ENCODE measurements at places on chromosomes 3 and 15.

DNA sequence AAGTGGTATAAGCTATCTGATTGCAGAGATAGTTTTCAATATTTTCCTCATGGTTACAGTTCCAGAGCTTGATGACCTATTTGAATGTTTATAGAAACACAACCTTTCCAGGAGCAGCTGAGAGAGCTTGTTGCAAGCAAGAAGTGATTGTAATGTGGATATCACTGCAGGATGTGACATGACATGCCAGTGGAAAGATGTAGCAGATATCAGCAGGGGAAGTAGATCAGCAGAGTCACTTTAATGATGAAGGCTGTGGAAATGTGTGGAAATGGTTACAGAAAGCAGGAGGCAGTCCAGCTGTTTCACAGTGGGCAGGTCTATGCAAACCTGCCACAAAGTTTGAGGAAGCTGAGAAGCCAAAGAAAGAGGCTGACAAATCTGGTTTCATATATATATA is 21.0 kb downstream of the TMEM158 start:
- DNase-seq, result no peak

GRCh38 chr3:124256156-124256555 is 264.2 kb upstream of the ROPN1 start:
- DNase-seq, result no peak

DNA sequence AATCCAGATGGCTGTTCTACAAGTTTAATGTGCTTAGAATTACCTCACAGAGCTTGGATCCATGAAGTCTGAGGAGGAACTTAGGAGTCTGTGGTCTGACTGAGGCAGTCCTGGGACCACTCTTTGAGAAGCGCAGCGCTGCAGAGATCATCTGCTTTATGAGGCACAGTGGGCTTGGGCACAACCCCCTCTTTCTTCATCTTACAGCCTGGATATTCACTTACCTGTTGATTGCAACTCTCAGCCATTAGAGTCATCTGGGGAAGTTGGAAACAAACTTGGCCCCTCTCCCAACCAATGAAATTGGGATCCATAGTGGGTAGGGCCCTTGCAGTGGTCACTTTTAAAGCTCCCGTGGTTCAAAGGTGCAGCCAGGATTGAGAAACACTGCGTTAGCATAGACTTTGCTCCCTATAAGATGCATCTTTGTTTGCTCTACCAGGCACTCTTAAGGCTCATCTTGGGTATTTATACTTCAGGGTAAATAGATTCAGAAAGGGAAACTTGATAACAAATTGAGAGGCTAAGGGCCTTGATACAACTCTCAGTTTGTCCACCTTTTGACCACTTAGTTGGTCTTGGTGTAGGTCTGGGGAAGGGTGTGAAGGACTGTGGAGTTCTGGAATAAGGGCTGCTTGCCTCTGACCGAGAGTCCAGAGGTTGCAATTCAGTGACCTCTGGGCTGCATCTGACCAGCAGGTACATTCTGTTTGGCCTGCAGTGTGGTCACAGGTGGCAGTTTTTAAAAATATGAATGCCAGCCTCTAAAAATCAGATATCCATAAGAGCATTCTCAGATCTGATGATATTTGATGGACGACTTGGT is 22.8 kb downstream of the FEM1B start:
- DNase-seq, result no peak

DNA sequence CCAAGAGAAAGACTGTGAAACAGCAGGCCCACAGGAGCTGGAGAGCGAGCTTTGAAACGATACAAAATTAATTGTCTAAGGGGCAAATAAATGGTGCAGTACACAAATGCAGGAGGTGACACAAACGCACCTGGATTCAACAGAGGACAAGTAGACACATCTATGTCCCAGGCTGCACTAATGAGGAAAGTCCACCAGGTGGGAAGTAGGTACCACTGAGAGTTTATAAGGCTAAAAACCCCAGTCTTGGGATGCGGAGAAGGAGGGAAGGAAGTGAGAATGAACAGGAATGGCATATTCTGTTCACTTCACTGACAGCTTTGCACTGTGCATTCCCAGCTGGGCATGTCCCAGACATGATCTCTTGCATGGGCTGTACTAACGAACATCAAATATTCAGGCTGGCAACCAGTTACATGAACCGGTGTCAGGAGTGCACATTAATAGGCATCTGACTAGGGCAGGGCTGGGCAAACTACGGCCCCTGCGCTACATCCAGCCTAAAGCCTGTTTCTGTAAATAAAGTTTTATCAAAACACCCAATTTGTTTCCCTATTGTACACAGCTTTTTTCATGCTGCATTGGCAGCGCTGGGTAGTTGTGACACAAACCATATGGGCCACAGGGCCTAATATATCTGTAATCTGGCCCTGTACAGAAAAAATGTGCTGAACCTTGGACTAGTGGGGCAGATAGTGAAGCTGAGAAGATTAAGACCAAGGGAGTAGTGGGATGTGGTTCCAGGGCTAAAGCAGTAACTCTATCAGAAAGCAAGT is 107.0 kb downstream of the IGF2BP2 start:
- no peak for DNase-seq

DNA sequence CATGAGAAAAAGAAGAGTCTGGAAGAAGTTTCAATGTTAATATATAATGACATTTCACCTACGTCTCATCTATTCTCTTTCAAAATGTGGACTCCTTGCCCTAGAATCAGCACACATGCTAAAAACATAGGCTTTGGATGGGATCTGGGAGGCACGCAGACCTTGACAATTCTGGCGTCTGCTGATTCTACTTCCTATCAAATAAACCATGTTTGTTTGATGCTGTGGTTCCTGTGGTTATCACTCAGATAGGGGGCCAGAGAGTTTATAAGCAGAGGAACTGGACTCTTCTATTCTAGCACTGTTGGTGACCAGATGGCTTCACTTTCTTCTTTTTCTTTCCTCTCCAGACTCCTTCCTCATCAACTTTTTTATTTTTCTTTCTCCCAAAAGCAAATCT is 336.8 kb downstream of the DIPK2A start:
- DNase-seq, result no peak

DNA sequence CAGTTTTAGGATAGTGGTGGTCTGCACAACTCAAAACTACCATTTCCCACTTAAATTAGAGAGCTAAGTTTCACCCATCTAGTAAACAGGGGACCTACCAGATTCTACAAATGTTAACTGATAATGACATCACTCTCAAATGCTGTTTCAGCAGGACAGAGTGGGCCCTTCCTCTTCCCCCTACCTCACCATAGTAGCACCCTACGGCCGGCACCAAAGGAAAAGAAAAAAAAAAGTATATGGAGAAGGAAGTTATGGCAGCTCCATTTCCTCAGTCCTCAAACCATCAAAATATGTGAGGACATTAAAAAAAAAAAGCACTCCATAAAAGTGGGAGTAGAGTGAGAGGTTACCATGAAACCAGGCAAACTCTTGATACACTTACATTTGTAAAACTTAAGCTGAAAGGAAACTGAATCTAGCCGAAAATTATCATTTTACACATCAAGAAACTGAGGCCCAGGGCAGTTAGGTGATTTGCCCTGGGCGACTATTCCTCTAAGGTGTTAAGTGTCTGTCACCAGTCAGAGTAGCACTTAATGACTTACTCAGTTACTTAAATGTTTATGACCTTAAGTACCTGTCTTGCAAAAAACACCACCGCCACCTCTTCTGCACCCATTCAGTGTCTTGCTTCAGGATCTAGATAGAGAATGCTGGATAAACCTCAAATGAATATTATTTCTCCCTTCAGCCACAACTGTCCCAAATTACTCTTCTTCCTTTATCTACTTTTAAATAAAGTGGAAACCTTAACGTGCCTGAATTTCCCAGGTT is 2.7 kb downstream of the MSL2 start:
- no peak for DNase-seq

DNA sequence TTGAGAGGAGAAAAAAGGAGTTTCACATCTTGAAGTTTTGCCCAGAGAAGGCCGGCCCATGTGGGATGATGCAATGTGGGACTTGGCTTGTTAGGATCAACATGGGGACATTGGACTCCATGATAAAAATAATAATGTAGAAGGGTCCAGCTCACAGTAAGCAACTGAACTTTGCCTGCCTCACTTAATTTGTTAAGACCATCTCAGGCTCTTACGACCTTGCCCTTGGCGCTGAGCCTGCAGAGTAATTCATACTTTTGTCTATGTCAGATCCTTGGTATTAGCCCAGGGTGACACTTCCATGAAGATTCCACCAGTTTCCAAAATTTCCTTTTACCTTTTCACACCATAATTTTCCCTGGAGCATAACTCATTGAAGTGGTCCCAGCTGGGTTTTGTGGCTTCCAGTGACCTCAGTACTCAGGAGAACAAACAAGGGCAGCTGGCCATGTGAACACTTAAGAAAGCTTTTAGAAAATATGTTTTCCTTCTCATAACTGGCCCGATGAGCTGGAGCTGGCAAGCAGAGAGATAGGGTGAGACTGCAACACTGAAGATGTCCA is 315.4 kb upstream of the RASGRP1 start:
- DNase-seq, result no peak

DNA sequence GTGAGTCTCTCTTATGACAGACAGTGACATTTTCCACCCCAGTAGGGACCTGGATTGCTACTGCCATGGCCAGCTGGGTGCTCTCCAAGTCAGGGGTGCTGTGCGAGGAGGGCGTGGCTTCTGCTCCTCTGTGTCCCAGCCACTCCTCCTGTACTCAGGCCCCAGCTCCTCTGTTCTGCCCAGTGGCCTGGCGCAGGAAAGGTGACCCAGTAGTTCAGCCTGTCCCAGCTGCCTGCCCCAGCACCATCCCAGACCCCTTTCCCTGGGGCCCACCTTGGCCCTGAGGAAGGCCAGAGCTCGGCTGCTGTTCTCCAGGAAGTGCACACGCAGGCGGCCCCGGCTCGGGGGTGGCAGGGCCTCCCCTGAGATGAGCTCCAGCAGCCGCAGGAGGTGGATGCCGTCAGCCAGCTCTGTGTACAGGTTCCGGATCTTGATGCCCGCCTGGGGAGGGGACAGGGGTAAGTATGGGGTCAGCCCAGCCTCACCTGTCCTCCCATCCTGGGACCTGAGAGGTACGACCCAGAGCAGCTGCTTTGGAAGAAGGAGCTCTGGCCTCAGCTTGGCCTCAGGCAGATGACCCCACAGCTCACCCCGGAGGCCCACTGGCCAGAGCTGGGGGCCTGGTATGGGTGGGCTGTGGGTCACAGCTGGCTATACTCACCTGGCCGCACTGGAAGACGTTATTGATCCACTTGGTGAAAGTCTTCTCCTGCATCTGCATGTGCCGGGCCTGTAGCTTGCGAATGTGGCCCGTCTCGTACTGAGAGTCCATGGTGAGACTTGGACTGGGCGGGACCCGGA is 1.0 kb downstream of the SPTBN5 start:
- no peak for DNase-seq

GRCh38 chr15:99335508-99335907 is 84.2 kb downstream of the LRRC28 start:
- no peak for DNase-seq

DNA sequence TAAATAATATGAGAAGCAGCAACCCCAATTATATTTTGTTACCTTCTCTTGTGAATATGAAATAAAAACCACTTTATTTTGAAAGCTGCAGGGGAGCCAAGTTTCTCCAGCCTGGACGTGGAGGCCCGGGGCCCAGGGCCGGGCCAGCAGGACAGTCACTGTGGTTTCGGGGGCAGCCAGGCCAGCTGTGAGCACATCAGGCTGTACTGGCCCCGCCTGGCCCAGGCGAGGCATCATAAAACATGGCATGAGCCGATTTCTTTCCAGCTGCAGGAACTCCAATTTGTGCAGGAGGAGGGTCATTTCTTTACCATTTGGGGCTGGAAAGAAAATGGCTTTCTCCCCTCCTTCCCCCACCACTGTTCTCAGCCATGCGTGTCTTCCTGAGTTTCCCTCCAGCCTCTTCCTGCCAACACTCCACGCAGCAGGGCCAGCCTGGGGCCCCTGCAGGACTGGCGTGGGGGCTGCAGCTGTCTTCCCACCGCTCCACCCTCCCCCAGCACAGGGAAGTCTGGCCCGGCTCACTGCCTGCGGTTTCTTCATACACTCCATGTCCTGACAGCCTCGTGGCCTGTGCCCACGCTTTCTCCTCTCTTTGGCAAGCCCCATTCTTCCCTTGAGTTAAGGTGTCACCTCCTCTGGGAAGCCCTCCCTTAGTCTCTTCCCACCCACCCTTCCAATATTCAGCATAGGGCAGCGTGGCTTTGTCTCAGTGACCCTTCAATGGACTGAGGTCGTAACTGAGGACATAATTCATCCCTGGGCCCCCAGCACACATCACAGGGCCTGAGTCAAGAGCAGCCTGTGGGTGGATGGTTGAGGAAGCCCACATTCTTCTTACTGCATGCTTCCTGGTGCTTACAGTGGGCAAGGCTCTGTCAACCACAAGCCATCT is 135.8 kb downstream of the CHSY1 start:
- no peak for DNase-seq

GRCh38 chr3:43583481-43583880 is 38.3 kb downstream of the ANO10 start:
- DNase-seq, result no peak

GRCh38 chr3:127775398-127776109 is 46.8 kb downstream of the MGLL start:
- no peak for DNase-seq

DNA sequence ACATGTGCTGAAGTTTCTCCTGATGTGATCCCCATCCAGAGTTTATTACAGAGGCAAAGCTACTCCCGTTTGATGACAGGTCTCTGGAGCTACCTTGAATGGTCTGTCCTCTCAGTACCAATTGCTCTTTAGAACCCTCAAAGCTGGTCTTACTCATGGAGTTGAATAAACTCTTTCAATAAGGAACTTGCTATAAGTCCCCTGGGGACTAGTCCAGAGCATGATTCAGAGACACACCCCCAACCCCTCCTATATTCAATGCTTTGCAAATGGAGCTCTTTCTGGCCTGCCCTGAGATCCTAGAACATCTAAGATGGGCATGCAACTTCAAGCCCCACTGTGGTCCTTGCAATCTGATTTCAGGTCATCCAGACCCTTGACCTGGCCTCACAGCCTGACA is 23.9 kb upstream of the TPM1 start:
- DNase-seq, result no peak

GRCh38 chr3:146625186-146625775 is 20.1 kb upstream of the PLSCR5 start:
- DNase-seq, result no peak

GRCh38 chr3:63779227-63779626 is 39.9 kb upstream of the C3orf49 start:
- DNase-seq, result no peak

GRCh38 chr15:47486040-47486439 is 231.3 kb upstream of the SEMA6D start:
- no peak for DNase-seq

- DNase-seq, result no peak
Measured at GRCh38 chr3:148233403-148233802, 464.3 kb upstream of the AGTR1 start.

- DNase-seq, result no peak
Measured at GRCh38 chr3:57065588-57065987, 5.1 kb downstream of the SPATA12 start.

- DNase-seq, result no peak
Measured at GRCh38 chr15:82805994-82806406, at the start of gene FSD2. TSS of gene FSD2 (minus strand) at chr15:82806069. CDS start at chr15:82787390, 18,679 bp downstream.

- no peak for DNase-seq
Measured at GRCh38 chr3:148500881-148501280, 196.8 kb upstream of the AGTR1 start.

Measured in activated naive CD4-positive, alpha-beta T cell treated with anti-CD3 and anti-CD28 coated beads, Interleukin-2, amount 50 U/mL, for 16 hours (primary cell).